ENCODE measurements at places on chromosomes 13 and 19.
A peak's percentile ranks its signal among the peaks of the same experiment; 100 is the strongest.

GRCh38 chr19:13302526-13303270 is 152.5 kb downstream of the IER2 start:
- DNase-seq = no peak

- DNase-seq = no peak
Measured at GRCh38 chr13:28621449-28621848, 37.5 kb upstream of the POMP start.

DNA sequence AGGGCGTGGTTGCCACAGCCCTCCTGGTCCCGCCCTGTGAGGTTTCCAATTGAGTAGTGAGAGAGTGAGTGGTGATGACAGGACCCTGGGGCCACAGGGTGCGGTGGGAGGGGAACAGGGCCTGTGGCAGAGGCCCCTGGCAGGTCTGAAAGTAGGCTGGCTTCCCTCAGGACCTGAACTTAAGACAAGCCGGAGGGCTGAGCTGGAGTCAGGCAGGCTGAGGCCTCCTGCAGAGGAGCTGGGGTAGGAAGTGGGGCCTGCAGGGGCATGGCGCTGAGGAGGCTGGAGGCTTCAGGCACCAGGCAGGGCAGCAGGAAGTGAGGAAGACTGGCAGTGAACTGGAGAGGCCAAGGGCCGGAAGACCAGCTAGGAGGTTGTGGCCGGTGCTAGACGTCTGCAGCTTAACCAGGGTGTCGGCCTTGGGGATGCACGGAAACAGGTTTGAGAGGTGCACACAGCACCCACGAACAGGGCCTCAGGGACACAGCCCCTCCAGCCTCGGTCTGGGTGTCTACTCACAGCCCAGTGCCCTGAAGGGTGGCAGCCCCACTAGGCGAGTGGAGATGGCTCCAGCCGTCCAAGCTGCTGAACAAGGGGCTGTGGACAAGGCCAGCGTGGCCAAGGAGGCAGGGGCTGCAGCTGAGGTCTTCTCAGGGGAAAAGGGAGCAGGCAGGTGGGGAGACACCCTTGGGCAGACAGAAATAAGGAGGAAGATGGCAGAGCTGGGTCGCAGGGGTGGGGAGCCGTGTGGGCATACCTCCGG is 17.8 kb downstream of the POP4 start:
- DNase-seq = no peak

- no peak for DNase-seq
Measured at GRCh38 chr19:44813841-44814470, 5.1 kb downstream of the BCAM start.

DNA sequence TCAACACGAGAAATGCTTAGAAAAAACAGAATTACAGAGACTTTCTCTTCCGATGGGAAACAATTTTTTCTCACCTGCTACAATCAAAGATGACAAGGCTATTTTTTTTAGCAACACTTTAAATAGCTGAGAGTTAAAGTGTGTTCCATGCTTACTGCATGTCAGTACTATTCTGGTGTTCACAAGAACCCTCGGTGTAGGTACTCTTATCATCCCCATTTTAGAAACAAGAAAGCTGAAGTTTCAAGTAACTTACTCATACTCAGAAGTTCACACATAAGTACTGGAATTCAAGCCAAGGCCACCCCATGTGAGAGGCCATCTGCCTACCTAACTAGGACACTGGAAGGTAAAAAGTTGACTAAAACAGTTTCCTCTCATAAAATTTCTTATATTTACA is 9.0 kb upstream of the TNFRSF19 start:
- no peak for DNase-seq

- DNase-seq = no peak
Measured at GRCh38 chr19:17333611-17334413, 843 bp downstream of the ANO8 start.

DNA sequence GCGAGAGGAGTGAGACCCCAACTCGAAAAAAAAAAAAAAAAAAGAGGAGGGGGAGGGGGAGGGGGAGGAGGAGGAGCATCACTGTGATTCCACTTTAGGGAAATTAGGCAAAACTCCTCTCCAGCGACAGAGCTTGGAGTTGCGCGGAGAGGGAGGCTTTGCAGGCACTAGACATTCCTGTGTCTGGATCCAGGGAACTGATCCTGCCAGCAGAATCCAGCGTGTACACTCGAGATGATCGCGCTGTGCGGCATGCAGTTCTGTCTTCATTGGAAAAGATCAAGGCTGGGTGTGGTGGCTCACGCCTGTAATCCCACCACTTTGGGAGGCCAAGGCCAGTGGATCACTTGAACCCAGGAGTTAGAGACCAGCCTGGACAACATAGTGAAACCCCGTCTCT is 29.6 kb upstream of the KLF2 start:
- no peak for DNase-seq

GRCh38 chr19:23415034-23415433 is 19.8 kb upstream of the ZNF91 start:
- no peak for DNase-seq

- no peak for DNase-seq
Measured at GRCh38 chr19:45321848-45322247, 827 bp downstream of the CKM start.

DNA sequence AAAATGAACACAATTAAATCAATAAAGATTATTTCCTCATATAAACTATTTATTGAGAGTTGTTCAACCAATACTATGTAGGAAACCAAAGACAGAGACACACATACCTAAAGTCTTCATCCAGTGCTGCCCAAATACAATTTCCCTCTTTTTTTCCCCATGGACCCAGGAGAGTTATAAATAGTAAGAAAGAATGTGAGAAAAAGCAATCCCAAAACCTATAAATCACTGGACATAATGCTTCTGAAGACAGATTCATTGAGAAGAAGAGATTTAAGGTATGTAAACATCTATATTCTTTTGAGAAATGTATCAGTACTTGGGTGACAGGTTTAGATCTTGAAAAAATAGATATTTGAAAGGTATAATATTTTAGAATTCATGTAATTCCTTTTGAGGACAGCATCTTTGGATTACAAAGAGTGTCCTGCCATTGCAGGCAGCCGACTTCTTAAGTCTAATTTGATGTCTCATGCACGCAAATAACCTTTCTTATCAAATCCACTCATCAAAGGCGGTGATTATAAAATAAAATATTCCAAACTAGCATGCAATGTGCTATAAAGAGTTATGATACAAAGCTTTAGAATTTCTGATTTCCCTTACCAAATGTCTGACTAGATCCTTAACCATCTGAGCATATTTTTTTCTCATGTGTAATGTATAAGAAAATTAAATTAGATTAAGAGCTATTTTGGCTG is 739.4 kb downstream of the LIG4 start:
- DNase-seq = no peak

- DNase-seq = peak; percentile 55
Measured at GRCh38 chr19:54478677-54479266, 5.7 kb upstream of the CDC42EP5 start.

GRCh38 chr19:9709305-9709704 is 34.4 kb upstream of the ZNF562 start:
- no peak for DNase-seq

- no peak for DNase-seq
Measured at GRCh38 chr13:30708541-30708940, 26.8 kb upstream of the ALOX5AP start.

DNA sequence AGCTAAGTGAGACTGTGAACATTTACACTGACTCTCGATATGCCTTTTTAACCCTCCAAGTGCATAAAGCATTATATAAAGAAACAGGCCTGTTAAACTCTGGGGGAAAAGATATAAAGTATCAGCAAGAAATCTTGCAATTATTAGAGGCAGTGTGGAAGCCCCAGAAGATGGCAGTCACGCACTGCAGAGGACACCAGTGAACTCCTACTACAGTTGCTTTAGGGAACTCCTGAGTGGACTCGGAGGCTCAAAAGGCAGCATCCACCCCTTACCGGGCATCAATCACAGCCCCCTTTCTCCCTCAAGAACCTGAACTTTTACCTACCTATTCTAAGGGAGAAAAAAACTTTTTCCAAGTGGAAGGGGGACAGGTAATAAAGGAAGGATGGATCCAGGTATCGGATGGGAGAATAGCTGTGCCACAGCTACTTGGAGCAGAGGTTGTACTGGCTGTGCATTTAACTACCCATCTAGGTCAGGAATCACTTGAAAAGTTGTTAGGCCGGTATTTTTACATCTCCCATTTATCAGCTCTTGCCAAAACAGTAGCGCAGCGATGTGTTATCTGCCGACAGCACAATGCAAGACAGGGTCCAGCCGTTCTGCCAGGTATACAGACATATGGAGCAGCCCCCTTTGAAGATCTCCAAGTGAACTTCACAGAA is 80.1 kb downstream of the ZNF486 start:
- peak; percentile 18 for DNase-seq

DNA sequence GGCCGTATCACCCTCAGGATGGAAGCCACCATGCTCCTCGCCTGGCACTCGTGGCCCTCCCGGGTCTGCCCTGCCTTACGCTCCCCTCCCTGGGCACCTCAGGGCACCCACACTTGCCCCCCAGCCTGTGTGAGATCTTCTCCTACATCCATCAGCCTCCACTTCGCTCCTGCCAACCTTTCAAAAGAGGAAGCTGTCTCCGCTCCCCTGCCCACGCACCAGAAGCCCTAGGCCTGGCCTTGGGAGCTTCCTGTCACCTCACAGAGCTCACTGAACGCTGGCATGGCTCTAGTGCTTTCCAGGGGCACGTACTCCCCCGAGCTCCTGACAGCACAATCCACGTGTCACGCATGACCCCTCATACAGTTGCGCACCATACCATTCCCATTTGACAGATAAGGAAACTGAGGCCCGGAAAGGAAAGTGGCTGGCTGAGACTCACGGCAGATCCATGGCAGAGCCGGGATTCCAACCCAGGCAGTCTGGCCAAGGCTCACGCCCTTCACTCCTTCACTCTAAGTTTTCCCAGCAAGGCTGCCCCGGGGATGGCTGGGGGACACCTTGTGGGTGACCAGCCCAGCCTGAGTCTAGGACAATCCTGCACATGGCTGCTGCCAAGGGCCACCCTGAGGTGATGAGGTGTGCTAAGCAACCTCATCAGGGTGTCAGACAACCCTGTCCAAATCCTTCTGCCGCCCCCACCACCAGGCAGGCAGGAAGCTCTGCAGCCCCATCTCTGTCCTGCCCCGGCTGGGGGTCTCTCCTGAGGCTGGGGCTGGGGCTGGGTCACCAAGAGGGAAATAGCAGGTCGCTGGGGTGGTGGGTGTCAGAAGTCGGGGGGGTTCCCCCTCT is 19.3 kb downstream of the PPP1R12C start:
- DNase-seq = no peak

DNA sequence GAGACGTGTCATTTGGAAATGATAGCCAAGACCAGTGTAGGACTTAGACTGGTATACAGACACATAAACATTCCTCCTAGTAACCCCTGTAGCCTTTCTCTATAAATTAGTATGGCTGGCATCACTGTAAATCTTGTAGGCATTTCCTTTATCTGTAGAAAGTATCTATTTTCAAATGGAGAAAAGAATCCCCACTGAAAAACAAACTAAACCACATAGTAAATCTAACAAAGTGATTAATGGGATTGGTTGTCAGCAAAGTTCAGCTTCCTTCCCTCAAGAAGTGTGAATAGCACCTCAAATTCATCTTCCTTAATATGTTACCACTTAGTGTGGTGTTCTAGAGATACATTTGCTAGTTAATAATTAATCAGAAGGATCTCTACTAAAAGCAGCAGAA is 119.4 kb upstream of the NBEA start:
- no peak for DNase-seq
